ENCODE measurements at places on chromosomes 3 and 15.

DNA sequence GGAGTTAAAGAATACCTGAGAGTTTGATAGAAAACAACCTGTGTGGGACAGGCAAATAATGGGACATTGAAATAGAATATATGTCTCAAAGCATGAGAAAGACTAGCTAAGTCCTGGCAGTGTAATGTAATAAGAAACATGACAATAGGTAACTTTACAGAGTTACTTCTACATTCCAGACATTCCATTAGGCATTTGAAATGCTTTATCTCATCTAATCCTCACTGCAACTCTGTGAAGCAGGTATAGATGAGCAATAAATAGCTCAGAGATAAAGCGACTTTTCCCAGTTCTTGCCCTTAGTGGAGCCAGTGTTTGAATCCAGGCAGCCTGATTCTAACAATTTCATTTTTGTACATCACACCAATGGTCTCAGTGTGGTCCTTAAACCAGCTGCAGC is 76.8 kb downstream of the CPNE4 start:
- DNase-seq: no peak

DNA sequence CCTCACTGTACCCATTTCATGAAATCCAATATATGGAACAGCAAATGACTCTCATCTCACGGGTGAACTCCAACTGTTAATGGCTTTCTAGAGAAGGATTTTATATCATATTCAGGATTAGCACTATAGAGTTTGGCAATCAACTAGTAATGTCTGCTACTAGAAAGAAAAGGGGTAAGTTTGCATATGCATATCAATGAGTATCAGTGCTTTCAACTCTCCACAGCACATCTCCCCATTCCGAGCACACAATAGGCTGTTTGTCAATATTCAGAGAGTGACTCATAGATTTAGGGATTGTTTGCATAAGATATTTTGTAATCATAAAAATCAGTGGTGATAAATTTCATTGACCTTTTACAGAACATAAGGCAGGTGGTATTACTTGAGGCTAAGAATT is 163.2 kb upstream of the LMCD1 start:
- no peak for DNase-seq

DNA sequence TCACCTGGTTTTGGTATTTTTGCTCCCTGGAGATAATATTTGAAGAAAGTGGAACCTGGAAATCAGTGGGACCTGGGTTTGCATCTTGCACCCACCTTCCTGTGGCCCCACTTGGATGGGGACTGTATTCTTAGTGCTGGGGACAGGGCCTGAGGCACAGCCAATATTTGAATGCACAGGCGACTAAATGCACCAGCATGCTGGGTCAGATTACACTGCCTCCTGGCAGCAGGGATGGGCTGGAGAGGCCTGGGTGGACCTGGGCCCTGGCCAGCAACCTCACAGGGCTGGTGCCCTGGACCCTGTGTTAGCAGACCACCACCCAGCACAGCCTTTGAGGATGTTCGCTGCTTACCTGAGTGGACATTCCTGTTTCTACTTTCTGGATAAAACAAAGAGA is 10.5 kb downstream of the ITIH4 start:
- no peak for DNase-seq

DNA sequence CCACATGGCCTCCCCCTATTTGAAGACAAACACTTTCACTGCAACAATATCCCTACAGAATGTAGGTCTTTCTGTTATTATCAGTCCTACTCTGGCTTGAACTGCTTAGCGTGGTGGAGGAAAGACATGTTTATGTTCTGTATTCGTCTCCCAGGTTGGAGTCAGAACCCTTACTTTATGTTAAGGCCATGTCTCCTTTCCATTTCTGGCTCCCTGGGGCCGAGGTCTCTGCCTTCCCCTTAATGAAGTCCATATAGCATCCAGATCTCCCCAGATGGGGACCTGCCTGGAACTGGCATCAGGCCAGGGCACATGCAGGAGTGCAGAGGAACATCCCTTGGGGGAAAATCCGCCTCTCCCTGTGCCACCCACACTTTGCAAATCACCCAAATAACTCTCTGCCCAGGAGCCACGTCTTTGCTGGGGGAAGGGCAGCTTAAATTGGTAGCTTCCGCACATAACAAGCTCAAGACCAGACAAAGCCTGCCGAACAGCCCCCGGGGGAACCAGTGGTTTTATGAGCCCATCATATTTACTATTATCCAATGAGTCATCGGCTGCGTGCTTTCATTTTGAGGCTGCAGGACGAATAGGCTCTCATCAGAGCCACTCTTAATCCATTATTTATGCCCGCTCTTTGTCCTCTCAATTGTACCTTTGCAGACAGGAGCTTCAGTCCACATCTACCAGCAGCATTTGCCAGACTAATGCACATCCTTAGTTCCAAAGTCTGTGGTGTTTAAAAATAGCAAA is 237.0 kb downstream of the UACA start:
- DNase-seq: no peak

DNA sequence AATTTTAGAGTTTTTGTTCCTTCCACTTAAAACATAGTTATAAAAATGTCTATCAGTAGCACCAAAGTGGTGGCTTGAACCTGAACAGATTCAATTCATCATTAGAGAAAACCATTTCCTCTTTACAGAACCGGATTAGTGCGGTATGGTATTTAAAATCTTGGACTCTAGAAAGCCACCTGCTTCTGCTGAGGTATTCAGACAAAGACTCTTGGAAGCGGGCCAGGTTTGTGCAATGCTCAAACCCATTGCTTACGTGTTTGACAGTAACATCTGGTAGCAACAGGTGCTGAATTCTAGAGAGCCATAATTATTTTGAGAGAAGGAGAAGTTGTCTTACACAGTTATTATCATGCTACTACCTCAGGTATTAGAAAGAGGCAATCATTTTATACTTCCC is 290.5 kb downstream of the NAALADL2 start:
- DNase-seq: no peak

GRCh38 chr3:13539292-13539638 is 9.7 kb upstream of the FBLN2 start:
- DNase-seq: no peak

GRCh38 chr3:102258666-102259227 is 176.1 kb upstream of the ZPLD1 start:
- no peak for DNase-seq

- DNase-seq: no peak
Measured at GRCh38 chr3:67804578-67804977, 150.2 kb upstream of the SUCLG2 start.

DNA sequence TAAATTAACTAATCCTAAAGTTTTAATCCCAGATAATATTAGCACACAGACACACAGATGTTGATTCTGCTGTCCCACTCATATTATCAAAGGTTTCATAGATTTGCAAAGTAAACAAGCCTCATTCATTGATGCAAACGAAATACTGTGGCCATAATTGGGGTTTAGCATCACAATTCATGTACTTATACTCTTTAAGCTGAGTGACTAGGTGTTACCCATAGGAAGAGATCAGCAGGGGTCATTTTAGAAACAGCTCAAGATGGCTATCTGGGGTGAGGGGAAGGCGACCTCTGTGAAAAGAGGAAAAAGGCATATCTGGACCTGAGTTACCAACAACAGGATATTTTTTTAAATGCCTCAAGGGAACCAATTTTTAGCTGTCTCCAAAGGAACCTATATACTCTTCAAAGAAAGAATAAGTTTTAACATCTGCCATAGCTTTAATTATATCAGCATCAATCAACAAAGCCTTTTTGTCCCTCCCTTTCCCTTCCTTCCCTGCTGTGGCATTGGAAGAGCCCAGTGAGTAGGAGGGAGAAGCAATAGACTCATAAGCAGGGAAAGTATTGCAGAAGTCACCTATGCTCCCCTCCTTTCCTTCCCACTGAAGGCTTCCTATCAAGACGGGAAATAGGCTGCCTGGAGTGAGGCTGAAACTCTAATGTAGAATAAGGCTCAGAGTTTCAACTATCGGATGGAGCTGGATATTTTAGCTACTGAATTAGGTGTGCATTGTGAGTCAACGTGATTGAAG is 553.4 kb downstream of the ZIC1 start:
- no peak for DNase-seq

GRCh38 chr3:80297720-80298119 is 529.9 kb upstream of the ROBO1 start:
- DNase-seq: no peak

- no peak for DNase-seq
Measured at GRCh38 chr15:70210076-70210475, 112.4 kb upstream of the TLE3 start.

- no peak for DNase-seq
Measured at GRCh38 chr3:7520059-7520458, 659.1 kb downstream of the GRM7 start.

DNA sequence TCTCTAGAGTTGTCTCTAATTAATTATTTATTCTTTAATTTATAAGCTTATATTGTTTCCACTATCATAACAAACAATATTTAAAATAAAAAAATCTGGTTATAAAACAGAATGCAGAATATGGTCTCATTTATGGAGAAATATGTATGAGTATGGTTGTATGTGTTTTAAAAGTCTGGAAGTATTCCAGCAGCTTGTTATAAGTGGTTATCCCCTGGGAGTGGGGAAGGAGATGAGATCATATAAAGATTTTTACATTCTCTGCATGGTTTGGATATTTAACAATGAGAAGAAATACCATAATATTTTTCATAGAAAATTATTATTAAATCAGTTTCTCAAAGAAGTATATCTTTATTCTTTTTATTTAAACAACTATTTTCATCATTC is 135.4 kb upstream of the MB21D2 start:
- DNase-seq: no peak

- no peak for DNase-seq
Measured at GRCh38 chr3:114464548-114464947, 170.7 kb downstream of the TIGIT start.

- DNase-seq: no peak
Measured at GRCh38 chr3:162780313-162780712, 1283.7 kb downstream of the OTOL1 start.

DNA sequence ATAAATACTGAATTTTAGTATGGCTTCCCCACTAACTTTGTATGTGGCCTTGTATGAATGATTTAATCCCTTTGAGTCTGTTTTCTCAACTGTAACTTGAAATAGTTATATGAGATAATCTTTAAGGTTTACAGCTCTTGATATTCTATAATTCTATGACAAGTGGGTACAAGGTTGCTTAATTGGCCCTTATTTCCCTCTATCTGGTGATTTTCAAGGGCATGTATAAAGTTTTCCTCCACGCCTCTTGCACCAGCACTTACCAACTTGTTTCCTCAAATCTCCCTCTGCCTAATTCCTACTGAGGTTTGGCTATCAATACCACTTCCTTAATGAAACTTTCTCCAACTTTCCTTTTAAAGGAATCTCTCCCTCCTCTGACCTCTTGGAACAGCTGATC is 112.9 kb downstream of the ISL2 start:
- DNase-seq: no peak

DNA sequence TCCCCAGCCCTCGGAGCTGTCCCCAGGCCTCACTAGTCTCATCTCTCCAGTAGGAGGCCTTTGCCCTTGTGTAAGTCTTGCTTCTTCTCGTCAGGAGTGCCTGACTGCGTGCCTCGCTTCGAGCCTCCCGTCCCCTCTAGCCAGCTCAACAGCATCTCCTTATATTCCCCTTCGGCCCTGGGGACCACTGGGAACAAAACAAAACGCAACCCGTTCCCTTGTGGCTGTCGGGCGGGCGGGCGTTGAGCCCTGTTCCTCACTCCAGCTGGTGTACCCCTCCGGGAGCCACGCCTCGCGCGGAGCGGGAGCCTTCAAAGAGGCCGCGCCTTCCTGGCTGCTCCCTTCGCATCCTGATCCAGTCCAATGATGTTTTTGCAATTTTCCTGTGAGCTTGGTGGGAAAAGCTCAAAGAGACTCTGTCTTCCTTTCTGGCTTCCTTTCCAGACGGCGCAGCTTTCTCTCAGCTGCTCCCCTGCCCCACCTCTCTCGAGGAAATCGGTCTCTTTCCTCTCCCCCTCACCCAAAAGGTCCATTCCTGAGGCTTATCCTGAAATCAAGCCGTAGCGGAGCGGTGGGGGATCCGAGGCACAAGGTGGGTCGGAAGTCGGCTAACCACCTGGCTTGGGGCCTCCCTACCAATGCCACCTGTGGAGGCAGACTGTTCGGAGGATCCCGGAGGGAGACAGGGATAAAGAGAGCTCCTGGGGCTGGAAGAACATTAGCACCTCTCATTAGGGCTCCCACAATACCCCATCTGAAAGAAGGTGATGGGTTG is 33.4 kb upstream of the SRP14 start:
- DNase-seq: no peak

Measured in amygdala (tissue), 56 donors.